ENCODE measurements at places on chromosomes 5 and 9. TPM values are rescaled to one million over a fixed set of nuclear protein-coding genes. Genes with fewer than 3 reads are reported as not detected.

The TERT gene
- 3.6 TPM for total RNA-seq

The GZMA gene
- total RNA-seq: 0.36 TPM

The SEMA4D gene
- total RNA-seq: 52.7 TPM

The ZNF366 gene
- 2.0 TPM for total RNA-seq

The MAMDC4 gene
- 17.7 TPM for total RNA-seq

The FRRS1L gene
- total RNA-seq: 11.9 TPM

The GLDC gene
- total RNA-seq: 4.0 TPM

GRCh38 chr9:95406121-95406520 is 88.6 kb upstream of the FANCC start:
- no peak for DNase-seq

GRCh38 chr9:5949103-5949699 is 58.5 kb downstream of the MLANA start:
- DNase-seq: no peak

DNA sequence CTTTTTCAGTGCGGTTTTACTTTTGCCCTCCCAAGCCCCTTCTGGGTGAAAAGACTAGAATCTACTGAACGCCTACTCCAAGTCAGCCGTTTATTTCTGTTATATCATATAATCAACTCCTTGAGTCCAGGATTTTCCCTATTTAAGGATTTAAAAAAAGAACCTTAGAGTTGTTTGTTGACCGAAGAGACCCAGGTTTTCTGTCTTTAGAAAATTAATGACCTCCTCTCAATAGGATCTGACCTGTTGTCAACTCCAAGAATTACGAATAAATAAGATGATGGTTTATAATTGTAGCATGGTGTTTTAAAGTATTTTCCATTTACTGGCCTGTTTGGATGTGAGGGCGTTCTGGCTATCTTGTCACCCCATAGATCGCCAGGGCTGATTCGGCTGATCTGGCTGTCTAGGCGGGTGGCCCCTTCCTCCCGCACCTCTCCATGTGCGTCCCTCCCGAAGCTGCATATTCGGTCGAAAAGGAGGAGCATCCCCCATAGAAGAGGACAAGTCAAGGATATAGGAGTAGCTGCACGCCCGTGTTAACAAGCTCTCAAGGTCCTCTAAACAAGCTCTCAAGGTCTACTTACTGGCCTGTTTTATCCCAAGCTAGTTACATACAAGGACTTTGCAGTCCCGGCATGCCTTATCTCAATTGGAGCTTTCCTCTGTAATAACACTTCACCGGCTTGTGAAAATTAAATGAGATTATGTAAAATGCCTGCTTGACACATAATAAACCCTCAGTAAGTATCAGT is 1.1 kb upstream of the UBAP2 start:
- no peak for DNase-seq

- no peak for DNase-seq
These were observed 92.0 kb downstream of the THBS4 start for GRCh38 chr5:80127116-80127552.

DNA sequence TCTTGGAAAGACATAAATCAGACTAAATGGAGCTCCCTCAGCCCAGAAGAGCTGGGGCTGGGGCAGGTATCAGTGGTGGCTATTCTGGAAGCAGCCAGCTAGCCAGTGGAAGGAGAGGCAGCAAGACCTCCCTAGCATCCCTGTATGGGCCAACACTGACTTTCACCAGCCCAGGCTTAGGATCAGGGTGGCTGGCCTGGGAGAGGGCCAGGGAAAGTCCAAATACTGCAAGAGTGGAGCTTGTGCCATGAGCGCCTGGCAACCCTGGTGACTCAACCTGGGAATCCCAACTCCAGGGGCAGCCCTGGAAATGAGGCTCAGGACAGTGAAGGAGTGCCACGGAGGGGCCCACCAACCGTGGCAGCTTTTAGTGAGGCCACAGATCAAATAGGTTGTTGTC is 7.6 kb upstream of the IRF1 start:
- DNase-seq: peak; percentile 27

DNA sequence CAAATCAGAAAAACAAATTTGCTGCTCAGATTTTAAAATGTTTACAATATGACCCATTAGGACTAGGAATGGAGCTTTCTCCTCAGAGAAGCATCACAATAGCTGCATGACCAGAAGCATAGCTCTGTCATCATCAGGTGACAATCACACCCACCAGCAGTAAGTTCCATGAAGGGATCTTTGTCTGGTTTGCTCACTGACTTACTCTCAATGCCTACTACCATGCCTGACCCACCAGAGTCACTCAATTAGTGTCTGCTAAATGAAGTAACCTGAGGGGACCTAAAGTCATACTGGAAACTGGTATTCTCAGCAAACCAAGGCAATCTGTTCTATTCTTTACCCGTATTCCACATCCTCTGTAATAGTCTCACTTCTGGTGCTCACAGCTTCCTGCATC is 7.7 kb downstream of the ERMP1 start:
- DNase-seq: no peak

DNA sequence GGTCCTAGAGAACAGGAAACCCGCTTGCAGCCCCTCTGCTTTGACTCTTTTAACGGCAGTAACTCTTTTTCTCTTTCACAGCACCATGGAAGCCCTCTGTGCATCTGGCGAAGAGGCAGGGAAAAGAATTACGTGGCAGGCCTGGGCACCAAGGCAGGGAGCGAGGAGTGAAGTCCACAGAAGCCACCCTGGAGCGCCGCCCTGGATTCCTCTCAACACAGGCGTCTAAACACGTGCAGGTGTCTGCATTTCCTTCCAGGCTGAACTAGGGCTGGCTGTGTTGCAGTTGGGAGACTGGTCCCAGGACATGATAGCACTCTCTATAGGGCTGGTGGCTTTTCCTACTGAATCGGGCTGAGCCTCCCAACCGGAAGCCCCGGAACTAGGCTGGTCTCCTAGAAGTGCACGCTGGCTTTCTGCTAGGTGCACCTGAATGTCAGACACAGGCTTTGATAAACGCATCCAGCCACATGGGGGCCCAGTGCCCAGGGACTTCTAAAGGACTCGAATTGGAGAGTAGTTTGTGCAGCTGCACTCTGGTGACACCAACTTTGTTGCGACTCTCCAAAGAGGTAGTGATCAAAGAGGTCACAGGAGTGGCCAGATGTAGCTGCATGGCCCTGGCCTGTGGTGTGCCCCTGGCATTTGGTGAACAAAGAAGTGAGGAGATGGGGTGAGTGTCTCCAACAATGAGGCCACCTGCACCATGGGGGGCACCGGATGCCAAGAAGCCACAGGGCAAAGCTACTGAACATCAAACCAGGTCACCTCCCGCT is 54.5 kb downstream of the AK8 start:
- DNase-seq: no peak

- no peak for DNase-seq
These were observed 314.3 kb upstream of the CHD1 start for GRCh38 chr5:99243111-99243510.

DNA sequence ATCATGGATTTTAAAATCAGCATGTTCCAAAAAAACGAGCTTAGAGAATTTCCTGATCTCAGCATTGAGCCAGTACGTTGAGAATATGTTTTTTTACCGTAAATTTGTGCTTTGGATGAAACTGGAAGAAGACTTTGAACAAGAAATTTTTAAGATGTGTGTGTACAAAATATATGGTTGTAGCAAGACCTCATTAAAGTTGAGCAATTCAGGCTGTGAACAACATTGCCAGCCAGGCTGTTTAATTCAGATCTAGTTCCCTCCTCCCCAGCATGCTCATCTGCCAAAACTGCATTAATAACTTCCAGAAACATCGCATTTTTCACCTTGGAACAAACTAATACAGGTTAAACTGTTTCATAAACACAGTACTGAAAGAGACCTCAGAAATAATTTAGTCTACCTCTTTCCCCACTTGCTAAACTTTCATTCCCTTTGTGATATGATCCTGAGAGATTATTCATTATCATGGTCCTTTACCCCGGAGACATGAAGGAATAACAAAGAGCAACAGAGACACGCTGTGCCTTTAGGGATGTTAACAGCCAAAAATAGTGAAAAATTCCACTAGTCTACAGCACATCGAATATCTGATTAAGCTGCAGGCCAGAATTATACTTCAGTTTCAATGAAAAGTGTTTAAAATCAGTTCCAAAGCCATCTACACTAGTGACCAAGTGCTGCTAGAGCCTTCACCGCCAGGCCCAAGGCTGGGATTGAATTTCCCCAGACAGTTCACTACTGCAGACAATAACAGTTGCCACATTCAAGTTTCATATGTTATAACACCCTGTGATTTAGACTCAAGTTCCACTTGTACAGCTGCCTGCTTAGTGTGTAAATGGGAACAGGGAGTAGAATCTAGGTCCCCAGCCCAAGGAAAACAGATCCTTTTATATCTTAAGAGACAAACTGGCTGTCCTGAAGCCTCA is 89.6 kb downstream of the EFNA5 start:
- no peak for DNase-seq

- DNase-seq: no peak
These were observed 541.4 kb downstream of the PRELID2 start for GRCh38 chr5:145293716-145294115.

GRCh38 chr5:75707911-75708509 is 9.2 kb downstream of the POC5 start:
- no peak for DNase-seq

DNA sequence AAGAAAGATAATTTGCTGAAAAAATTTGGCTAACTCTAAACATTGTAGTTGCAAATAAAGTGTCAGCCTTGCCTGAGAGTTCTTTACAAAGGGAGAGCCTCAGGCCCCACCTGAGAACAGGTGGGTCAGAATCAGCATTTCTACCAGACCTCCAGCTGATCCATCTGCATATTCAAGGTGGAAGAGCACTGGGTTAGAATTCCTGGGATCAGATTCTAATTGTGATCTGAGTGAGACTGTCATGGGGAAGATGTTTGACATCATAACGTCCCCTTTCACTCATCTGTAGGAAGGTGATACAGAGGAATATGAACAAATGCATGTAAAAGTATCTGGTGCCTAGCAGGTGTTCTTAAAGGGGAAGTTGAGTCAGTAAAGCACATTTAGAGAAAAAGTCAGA is 54.6 kb downstream of the FBXL7 start:
- DNase-seq: no peak

DNA sequence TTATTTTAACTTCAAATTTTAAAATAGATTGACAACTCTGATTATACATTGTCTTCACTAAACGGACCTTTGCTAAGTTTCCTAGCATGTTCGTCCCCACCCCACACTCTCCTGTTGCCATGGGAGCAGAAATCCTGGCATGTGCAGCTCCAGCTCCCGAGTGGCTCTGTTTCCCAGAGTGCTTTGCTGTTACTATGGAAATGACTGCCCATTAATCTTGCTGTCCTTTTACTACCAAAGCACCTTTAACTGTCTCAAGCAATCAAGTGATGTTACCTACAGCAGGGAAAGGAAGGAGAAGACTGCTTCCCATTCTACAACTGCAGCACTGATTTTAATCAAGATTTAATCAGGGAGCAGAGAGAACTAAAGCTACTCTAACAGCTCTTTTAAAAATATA is 212.0 kb upstream of the KIF2A start:
- DNase-seq: no peak

DNA sequence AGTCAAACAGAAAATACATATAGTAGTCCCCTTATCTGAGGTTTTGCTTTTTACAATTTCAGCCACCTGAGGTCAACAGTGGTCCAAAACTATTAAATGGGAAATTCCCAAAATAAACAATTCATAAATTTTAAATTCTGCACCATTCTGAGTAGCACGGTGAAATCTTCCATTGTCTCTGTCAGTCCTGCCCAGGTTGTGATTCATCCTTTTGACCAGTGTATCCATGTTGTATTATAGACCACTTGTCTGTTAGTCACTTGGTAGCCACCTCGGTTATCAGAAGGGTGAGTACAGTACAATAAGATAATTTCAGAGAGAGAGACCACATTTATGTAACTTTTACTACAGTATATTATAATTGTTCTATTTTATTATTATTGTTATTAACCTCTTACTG is 2.8 kb downstream of the CCDC152 start:
- no peak for DNase-seq

DNA sequence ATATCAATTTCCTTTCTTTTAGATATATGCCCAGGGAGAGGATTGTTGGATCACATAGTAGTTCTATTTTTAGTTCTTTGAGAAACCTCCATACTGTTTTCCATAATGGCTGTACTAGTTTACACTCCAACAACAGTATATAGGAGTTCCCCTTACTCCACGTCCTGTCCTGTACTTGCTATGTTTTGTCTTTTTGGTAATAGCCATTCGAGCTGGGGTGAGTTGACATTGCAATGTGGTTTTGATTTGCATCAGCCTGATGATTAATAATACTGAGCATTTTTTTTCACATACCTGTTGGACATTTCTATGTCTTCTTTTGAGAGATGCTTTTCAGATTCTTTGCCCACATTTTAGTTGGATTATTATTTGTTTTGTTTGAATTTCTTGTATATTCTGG is 445.9 kb downstream of the NTRK2 start:
- DNase-seq: no peak

- DNase-seq: no peak
These were observed 577.5 kb upstream of the CLINT1 start for GRCh38 chr5:158436271-158437065.

GRCh38 chr5:74517700-74518099 is 122.8 kb downstream of the ENC1 start:
- DNase-seq: no peak

DNA sequence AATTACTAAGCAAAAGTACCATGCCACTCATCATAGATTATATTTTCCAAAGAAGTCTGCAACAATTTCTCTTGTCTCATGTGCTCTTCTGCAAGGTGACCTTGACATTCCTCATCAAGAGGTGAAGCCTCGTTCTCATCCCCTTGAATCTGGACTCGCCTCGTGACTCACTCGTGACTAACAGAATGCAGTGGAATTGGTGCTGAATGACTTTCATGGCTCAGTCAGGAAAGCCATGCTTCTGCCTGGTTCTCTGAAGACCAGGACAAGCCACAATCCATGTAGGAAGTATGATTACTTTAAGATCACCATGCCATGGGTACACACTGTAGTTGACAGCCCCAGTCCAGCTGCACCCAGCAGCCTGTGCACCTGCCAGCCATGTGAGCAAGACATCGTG is 335.8 kb downstream of the GADD45G start:
- DNase-seq: no peak

DNA sequence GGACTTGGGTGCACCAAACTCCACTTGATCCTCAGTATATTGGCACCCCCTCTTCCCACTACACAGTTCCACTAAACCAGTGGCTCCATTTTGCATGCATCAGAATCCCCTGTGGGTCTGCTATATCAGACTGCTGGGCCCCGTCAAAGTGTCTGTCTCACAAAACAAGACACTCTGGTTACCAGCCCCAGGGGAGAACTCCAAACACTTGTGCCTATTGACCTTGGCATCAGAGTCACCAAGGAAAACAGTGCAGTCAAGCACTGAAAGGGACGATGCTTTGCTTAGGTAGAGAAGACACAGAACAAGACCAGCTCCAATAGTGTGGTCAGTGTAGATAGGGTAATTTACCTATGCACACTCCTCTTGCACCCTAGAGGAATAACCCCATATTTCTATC is 205.8 kb upstream of the RAI14 start:
- no peak for DNase-seq

GRCh38 chr5:80153586-80154126 is 102.2 kb downstream of the SERINC5 start:
- DNase-seq: peak; percentile 37

GRCh38 chr9:129100383-129101169 is 10.0 kb downstream of the CRAT start:
- DNase-seq: no peak

Data from prostate gland (tissue), 2 donors.